ENCODE measurements at places on chromosomes 1 and 21.

DNA sequence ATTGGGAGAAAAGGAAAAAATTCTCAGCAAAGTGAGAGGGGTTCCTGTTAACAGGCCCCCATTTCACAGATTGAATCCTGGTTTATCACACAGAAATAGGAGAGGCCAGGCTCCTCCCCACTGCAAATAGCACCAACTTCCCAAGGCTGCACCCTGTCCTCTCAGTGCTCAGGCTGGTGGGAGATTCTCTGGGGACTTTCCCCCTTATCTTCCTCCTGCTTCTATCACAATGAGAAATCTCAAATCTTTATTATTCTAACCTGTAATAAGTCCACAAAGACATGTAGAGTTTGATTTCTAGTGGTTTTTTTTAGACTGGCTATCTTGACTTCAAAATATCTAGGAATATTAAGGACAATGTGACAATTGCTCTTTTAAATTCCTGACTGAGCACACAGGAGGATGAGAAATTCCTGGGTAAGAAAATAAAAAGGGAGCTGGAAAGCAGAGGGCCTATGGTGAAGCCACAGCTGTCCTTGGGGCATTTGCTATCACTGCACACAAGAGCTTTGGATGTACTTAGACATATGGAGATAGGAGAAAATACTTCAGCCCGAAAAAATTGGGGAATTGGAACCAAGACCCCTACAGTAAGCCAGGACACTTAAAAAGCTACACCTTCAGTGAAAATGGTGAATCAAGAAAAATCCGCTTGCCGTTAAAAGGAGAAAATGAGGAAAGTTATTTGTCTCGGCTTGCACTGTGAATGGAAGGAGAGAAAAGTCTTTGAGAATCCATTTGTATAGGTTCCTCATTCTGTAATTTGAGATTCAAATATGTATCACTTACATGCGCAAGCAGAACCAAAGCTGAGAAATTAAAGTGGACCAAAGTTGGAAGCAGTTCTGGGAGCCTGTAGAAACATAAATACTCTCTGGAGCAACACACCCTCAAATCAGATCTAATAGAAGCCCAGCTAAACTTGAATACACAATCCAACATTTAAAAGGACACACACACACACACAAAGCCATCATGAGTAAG is 65.9 kb upstream of the C1orf105 start:
- no peak for DNase-seq

DNA sequence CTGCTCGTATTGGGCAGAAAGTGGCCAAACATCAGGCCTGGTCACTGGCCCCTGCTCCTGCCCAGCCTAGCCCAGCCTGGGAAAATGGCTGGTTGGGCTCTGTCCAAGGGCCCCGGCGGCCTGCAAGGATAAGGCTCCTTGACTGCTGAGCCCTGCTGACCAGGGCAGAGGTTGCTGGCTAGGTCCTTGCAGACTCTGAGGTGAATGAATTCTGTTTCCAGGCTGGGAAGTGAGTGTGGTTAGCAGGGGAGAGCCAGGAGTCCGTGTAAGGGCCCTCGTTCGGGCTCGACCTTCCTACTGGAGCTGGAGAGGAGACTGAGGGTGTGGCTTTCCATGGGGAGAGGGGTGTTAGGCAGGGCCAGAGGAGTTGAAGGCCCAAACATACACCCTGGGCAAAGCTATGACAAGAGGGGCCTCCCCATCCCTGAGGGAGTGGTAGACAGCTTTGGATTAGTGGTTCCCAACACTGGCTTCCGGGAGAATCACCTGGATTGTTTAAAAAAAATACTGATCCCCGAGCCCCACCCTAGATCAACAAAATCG is 20.6 kb downstream of the CSF1 start:
- DNase-seq: no peak

DNA sequence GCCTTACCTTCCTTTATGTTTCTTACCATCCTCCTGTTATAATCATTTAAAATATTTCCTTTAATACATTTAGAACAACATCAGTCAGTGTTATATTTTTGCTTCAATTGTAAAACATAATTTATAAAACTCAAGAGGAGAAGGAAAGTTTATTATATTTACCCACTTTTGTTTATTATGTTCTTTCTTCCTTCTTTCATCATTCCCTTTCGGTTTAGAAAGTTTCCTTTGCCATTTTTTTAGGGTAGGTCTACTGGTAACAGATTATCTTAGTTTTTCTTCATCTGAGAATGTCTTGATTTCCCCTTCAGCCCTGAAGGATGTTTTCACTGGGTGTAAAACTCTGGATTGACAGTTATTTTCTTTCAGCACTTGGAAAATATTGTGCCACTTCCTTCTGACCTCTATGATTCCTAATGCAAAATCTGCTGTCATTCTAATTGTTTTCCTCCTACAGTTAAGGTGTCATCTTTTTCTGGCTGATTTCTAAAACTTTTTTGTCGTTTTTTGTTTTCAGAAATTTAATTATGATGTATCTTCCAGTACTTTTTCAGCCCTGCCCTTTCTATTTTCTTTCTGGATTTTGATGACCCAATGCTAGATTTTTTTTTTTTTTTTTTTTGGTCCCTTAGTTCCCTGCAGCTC is 25.0 kb downstream of the PTPN22 start:
- DNase-seq: no peak

DNA sequence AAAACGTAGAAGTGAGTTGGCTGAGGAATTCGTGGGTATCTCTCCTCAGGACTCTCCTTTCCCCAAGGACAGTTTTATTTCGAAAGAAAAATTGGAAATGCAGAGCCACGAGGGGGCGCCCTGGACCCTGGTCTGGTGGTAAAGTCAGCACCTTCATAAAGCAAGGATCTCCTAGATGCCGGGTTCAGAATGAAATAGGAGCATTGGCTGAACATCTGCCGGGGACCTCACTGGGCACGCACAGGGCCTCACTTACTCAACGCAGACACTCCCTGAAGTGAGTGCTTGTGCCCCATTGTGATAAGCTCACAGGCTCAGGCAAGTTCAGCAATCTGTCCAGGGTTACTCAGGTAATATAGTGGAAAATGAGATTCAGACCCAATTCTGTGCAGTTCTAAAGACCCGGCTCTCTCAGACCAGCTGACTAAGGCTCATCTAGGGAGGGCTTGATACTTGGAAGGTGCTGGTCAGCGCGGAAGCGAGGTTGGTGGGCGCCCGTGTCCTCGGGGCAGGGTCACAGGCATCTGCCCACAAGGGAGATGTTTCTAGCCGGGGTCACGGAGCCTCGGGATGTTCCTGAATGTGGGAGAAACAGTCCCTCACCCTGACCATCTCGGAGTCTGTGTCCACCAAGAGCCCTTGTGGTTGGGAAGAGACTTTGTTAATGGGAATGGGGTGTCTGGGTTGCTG is 55.7 kb upstream of the ETV3 start:
- DNase-seq: peak; percentile 28

DNA sequence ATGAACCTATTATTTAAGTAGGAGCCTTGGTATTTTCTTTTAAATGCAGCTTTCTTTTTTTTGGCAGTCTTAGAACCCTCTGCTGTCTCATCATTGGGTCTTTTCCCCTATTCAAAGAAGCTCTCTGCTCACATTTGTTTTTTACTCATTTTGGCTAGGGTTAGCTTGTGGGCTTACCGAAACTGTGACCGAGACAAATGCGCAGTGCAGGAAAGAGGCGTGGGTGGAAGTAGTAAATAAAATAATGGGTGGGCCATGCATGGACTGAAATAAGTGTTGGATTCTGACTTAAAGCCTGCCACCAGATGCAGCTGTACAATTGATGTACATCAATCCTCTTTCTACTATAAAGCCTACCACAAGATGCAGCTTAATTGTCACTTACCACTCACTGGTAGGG is 14.7 kb downstream of the XPR1 start:
- DNase-seq: no peak

DNA sequence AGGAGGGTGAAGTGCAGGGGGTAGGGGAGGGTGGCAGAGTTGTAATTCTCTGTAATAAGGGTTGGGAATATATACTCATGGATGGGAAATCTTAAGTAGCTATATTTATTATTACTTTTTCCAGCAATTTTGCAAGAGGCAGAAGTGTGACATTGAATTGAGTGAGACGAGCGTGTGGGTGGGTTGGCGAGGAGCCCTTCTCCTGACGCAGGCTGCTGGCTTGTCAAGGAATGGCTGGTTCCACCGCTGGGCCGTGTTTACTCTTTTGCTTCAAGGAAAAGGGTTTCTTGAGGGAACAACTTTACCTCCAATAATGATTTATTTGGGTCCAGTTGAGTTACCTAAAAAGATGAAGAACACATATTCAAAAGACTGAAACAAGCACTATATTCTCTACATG is 17.9 kb upstream of the DMRTA2 start:
- no peak for DNase-seq

GRCh38 chr1:46406881-46407608 is 12.9 kb downstream of the FAAH start:
- DNase-seq: no peak

DNA sequence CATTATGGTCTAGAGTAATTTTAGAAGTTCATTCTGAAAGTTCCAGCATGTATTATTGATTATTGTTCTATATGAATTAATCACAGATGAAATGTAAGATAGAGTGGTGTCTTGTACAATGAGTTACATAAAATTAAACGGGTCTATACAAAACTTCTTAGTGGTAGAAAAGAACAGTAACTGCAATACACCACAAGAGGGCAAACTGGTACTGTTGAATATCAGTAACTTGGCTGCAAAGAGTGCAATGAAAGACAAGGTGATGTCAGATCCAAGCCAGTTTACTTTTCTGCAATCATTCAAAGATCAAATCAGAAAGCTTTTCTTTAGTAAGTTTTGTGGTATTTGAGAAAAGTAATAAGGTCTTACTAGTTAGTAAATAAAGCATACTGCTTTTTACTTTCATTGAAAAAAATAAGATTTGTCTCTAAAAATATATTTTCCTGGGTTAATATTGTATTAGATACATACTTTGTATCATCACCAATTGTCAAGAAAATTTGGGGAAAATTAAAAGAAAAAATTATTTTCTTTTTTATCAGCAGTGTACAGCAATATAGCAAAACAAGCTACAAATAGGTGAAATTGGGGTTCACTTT is 66.4 kb upstream of the BTG3 start:
- no peak for DNase-seq

GRCh38 chr1:24325587-24326449 is 6.7 kb downstream of the GRHL3 start:
- no peak for DNase-seq

DNA sequence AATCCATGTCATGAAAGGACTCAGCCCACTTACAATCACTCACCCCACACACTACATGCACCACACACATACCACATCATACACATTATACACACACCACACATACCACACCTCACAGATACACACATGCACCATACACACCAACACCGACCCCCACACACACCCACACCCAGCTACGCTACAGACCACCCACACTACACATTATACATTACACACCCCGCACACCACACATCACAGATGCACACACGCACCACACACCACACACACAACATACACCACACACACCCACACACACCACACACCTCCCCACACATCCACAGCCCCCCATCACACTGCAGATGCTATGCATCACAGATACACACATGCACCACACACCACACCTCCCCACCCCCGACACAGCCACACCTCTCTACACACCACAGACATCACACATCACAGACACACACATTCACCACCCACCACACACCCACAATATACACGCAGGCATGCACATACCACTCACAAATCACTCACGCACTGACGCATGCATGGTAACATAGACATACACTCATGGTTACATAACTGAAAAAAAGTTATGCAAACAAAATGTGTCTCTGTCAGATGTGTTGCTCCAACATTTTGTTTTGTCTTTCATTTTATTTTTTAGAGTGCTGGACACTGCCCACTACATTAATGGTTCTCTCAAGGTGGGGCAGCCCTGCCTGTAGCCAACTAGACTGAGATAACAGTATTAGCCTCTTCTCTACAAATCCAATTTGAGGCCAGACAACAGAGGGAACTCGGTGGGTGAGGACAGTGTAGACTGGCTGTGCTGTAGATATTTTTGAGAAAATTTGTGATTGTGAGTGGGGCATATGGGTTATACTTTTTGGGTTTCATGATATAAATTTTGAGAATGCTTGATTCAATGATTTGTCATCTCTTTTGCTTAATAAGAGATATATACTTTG is 15.2 kb upstream of the PGBD2 start:
- no peak for DNase-seq

- DNase-seq: no peak
Measured at GRCh38 chr1:60639287-60639686, 443.1 kb upstream of the NFIA start.

GRCh38 chr21:33751120-33751519 is 108.8 kb downstream of the ITSN1 start:
- no peak for DNase-seq
